ENCODE measurements at places on chromosomes 5 and 9. TPM values are rescaled to one million over a fixed set of nuclear protein-coding genes. Genes with fewer than 3 reads are reported as not detected.
A peak's percentile ranks its signal among the peaks of the same experiment; 100 is the strongest.

The PCDHB4 gene
- 1.7 TPM for total RNA-seq

The CBY3 gene
- total RNA-seq, result not detected

The IL5 gene
- total RNA-seq, result not detected

The PCDHA6 gene
- 6.2 TPM for total RNA-seq

The ANKRD31 gene
- 0.14 TPM for total RNA-seq

The GABBR2 gene
- total RNA-seq, result 1.3 TPM

The ADAMTS12 gene
- total RNA-seq, result 80.2 TPM

The RAB3C gene
- 4.7 TPM for total RNA-seq

The CER1 gene
- total RNA-seq, result 2,562 TPM

- DNase-seq, result peak; percentile 46
These were observed 684.7 kb upstream of the NUDT12 start for GRCh38 chr5:104247260-104247659.

DNA sequence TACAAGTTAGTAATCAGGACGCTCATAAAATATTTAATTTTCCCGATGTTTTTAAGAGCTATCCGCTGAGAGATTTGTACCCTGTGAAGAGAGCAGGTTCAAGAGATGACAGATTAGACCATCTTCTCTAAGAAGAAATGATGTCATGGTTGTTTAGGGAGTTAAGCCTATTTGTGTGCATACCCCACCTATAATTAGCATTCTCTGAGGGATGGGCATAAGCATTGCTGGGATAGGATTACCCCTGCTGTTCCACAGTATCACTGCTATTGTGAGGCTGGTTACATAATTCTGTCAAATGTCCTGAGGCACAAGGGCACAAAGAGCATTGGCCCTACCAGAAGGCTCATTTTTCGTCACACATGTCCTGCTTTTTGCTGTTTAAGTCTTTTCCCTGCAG lies 687.0 kb downstream of the CETN3 start:
- DNase-seq, result no peak

- DNase-seq, result no peak
These were observed 1.1 kb upstream of the PTPN3 start for GRCh38 chr9:109499093-109499630.

DNA sequence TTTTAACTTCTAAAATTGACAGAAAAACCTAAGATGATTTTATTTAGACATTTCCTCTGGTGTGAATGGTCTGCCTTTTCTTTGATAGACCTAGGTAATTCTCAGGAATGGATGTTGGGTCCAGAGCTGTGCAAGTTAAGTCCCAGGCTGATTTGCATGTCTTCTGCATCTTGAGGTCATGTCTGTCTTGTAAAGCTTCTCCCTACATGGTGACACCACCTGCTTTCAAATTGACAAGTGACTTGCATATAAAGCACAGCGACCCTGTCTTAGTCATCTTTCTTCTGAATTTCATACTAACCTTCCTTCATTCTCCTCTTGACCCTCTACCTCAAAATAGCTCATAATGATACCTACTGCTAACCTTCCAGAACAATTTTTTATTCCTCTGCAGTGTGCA lies 29.2 kb downstream of the OSTF1 start:
- DNase-seq, result no peak

DNA sequence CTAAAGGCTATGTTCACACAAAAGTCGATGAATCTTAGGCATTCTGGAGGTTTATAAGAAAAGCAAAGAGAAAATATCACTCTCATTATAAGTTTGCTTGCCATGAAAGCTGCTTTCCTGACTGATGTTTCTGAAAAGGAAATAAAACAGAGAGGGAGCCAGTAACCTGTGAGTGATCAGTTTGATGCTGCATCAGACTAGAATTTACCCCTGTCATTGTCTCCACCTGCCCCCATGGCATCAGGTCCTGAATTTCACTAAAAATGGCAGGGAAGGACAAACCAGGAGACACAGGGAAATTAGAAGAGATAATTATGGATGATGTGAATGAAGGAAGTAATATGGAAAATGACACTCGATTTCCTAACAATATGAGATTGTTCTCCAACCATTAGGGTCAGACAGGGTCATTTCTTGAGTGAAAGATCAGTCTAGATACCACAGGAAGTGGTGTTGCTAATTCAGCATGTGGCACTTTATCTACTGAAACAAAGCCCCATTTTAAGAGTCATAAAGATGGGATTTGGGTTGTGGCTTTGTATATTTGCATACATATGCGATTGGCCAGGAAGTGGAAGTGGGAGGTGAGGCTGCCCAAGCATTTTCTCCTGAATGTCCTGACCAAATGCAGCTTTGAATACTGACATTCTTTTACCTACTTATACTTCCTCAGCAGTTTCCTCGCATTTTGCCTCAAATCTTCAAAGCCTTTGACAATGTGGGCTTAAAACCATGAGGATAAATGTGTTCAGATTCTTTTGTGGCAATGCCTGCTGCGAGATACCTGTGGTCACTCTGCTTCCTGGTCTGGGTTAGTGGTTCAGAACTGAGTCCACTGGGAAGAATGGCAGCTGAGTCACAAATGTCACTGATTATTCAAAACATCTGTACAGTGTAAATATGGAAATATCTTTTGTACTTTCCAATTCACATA lies 29.7 kb downstream of the MEGF10 start:
- DNase-seq, result no peak

- DNase-seq, result no peak
These were observed 7.5 kb downstream of the PFDN1 start for GRCh38 chr5:140295414-140295813.

DNA sequence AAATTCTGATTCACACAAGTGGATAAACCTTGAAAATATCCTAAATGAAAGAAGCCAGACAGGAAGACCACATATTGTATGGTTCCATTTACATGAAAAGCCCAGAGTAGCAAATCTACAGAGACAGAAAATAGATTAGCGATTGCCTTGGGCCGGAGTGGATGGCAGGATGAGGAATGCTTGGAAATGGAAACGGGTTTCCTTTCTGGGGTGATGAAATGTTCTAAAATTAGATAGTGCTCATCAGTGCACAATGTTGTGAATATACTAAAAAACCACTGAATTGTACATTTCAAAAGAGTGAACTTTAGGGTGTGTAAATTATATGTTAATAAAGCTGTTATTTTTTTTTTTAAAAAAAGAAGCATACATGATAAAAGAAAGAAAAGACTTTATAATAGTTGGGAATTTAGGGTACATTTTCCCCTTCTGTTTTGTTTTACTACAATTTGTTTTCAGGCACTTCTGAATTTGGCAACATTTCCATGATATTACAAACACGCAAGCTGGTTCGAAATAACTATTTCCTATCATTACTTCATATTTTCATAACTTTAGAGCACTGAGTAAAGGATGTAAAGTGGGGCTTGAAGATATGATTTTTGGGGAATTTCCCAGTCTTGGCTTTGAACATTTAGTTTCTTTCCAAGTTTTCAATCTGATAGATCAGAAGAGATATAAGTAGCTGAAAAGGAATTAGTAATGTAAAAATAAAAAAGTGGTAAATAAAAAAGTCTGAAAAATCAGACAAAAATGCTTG lies 23.9 kb downstream of the SLC35A4 start:
- no peak for DNase-seq

GRCh38 chr5:83281658-83282057 lies 189.9 kb upstream of the VCAN start:
- DNase-seq, result no peak

- DNase-seq, result no peak
These were observed 696.9 kb downstream of the MAT2B start for GRCh38 chr5:164202338-164202737.

DNA sequence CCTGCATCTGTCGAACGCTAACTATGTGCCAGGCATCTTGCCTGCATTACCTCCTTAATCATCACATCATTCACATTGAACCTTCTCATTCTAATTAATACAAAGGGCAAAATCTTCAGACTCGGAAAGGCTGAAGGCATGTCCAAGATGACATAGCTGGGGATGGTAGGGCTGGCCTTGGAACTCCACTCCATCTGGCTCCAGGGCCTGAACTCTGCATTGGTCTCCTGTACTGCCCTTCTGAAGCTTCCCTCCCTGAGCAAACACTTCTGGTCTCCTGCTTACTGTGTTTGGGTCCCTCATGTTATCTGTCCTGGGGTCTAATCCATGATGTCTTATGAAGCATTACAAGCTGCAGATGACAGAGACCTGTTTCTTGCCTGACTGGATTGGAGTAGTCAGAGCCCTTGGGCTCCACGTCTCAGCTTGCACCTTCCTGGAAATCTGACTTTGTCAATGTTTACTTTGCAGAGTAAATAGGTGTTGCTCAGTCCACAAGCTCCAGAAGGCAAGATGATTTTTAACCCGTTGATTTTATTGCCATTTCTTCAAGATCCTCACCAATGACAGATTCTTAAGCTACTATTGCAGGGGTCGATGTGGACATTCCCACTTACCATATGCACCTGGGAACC lies 106.1 kb downstream of the GALNT10 start:
- peak; percentile 23 for DNase-seq

DNA sequence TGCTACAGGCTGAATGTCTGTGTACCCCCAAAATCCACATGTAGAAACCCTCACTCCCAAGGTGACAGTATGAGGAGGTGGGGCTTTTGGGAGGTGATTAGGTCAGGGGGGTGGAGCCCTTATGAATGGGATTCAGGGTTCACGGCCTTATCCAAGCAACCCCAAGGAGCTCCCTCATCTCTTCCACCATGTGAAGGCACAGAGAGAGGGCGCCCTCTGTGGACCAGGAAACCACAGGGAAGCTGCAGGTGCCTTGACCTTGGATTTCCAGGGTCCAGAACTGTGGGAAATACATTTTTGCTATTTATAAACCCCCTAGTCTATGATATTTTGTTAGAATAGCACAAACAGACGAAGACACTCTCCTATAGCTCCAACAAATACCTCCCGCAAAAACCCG lies 53.6 kb upstream of the IRX2 start:
- peak; percentile 87 for DNase-seq

- no peak for DNase-seq
These were observed 943.1 kb downstream of the NR2F1-AS1 start for GRCh38 chr5:92637960-92638359.

GRCh38 chr5:126446498-126447224 lies 23.5 kb downstream of the GRAMD2B start:
- no peak for DNase-seq

DNA sequence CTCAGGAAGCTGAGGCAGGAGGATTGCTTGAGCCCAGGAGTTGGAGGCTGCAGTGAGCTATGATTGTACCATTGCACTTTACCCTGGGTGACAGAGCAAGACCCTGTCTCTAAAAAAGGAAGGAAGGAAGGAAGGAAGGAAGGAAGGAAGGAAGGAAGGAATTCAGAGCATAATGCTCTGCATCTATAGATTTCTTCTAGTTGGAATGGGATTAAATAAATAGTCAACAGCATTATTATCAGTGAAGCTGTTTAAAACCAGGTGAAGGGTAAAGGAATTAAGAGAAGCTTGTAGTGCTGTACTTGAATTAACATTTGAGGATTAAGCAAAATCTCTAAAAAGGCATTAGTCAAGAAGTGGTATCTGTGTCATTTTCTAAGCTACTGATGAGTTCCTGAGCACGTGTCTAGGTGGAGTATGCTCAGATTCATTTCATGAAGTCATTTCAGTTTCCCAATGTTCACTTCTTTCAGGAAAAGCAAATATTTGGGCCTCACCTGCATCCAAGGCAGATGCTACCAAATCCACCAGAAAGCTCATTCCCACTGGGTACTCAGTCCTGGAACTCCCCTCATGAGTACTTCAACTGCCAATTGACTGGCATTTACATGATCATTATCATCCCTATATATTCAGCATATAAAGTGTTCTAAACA lies 8.4 kb downstream of the PDE6A start:
- DNase-seq, result no peak

DNA sequence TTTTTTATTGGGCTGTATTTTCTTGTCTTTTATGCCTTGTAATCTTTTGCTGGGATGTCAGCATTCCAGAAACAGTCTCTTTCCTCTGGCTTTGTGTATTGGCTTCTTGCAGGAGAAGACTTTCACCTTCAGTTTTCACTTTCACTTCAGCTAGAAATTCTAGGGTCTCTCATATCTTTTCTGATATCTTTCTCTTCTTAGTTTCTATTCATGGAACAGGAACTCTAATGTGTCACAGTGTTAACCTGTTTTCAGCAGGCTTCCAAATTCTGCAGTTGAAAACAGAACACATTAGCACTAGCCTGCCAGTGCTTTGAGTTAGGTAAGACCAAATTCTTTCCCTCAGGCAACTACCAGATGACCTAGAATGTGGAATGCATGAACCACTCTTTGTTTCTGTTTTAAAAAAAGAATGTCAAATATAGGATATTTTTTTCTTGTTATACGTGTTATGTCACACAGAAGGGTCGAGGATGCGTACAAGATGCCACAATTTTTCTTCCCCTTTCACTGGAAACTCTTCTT lies 164.7 kb downstream of the TUSC1 start:
- DNase-seq, result no peak

GRCh38 chr5:75324791-75325190 lies 12.2 kb upstream of the HMGCR start:
- no peak for DNase-seq

DNA sequence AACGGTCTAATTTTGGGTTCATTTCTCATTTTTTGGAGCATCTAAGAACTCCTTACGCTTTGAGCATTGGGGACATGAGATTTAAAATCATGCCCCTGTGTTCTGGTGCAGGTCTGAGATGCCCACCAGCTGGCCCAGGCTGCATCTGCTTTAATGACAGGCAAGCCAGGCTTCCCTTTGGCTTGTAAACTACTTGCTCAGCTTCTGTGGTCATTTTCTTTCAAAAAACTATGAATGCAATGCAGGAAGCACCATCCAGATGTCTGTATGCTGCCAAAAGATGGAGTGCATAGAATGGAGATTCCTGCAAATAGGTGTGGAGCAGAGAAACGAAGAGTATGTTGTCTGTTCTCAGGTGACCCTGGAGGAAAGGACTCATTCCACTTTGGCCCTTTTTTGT lies 399.9 kb upstream of the ADAMTSL1 start:
- DNase-seq, result no peak

GRCh38 chr5:143154510-143155370 lies 248.7 kb downstream of the NR3C1 start:
- DNase-seq, result peak; percentile 71

GRCh38 chr5:178661836-178662540 lies 35.1 kb upstream of the CLK4 start:
- DNase-seq, result no peak

DNA sequence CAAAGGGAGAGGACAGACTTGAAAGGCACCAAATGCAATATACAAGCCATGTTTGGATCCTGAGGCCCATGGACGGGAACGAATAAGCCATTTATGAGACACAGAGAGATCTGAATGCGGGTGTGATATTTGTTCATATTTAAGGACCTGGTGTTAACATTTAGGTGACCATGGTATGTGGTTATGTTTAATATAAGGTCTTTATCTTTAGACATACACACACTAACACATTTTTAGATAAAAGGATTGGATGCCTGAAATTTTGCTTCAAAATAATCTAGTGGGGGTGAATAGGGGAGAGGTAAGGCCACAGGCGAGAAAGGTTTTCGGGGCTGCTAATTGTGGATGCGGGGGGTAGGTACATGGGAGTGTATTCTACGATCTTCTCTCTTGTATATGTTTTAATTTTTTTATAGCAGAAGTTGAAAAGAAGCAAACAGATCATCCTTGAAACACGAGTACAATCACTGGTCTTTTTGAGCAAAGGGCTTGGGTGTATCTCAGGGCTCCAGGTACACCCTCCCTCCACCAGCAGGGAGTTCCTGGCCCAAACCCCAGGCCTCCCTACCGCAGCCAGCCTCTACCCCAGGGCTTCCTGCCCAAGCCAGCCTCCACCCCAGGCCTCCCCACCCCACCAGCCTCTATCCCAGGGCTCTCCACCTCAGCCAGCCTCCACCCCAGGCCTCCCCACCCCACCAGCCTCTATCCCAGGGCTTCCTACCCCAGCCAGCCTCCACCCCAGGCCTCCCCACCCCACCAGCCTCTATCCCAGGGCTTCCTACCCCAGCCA lies 12.2 kb downstream of the AKNA start:
- no peak for DNase-seq
